ENCODE measurements at places on chromosomes 2 and 18. TPM values are rescaled to one million over a fixed set of nuclear protein-coding genes. Genes with fewer than 3 reads are reported as not detected.

GRCh38 chr2:106358081-106358480 lies 110.1 kb downstream of the RGPD3 start:
- no peak for DNase-seq
- H3K27ac ChIP-seq, result no peak overlapping the region
- H3K4me1 ChIP-seq, result peaks cover 14% of the 10 kb centered on the region

DNA sequence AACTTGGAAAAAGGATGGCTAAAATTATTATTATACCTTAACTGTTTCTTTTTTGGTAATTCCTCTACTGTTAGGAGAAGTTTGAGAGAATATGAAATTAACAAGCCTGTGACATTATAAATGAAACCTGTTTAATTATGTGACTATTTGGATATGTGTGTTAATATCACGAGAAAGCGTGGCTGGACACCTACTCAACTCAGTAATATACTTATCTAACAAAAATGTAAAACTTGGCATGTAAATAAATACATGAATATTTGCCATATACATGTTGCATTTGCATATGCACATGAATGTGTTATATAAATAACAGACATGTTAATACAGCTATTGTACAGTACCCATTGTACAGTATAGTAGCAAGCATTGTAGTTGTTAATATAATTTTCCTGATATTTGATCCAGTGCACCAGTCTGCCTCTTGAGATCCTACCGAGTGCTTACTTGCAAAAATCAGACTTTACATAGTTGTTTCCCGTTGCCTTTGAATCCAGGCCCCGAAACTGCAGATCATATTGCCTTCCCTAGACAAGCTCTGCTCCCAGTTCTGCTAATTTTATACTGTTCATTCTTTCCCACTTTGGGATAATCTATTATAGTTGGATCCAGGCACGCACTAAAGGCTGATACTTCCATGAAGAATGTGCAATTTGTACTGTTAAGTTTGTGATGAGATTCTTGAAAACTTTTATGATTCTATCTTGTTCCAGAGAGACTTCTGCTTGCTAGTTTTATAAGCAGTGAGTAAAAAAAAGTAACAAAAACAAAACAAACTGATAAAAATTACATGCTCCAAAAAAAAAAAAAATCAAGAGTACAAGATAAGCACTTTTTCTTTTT lies 395.6 kb downstream of the ARHGAP15 start:
- H3K36me3 ChIP-seq, result peaks cover 27% of the 10 kb centered on the region
- no peak overlapping the region for H3K27ac ChIP-seq
- H3K27me3 ChIP-seq, result no peaks in the 10 kb centered on the region
- H3K4me1 ChIP-seq, result no peaks in the 10 kb centered on the region
- no peak for DNase-seq

DNA sequence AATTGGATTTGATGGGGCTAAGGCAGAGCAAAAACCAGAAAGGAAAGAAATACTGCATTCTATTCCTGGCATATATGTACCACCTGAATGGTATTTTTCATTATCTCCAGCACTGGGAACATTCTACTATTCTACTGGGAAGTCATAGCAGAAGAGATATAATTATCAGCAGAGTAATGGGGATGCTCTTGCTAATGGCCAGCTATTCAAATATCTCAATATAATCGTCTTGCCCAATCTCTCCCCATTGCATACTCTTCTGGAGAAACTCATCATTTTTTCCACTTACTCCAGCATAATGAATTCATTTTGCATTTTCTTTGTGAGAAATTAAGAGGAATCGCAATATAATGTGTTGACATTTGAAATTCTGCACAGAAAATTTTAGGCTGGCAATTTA lies 1794.7 kb upstream of the PIK3C3 start:
- H3K27ac ChIP-seq, result no peak overlapping the region
- no peaks in the 10 kb centered on the region for H3K4me1 ChIP-seq
- no peak overlapping the region for H3K4me3 ChIP-seq
- no peaks in the 10 kb centered on the region for H3K36me3 ChIP-seq

DNA sequence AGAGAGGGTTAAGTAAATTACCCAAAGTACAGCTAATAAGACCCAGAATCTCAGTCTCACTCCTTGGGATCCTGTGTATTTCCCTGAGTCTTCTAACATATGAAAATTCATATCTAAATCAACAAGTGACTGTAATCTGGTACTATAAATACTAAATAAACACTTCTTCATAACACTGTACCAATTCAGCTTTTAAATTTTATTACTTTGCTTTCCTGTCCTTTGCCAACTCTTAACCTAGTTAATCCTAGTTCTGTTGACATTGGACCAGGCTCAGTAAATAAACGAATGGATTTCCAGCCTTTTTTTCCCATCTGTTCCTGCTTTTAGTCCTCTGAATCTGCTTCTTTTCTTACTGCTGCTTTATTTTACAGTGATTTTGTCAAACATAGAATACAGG lies 13.8 kb downstream of the MRPL35 start:
- H3K4me1 ChIP-seq, result no peaks in the 10 kb centered on the region
- H3K36me3 ChIP-seq, result peaks cover 61% of the 10 kb centered on the region
- H3K4me3 ChIP-seq, result no peak overlapping the region
- H3K27ac ChIP-seq, result no peak overlapping the region
- no peaks in the 10 kb centered on the region for H3K27me3 ChIP-seq
- DNase-seq, result no peak

DNA sequence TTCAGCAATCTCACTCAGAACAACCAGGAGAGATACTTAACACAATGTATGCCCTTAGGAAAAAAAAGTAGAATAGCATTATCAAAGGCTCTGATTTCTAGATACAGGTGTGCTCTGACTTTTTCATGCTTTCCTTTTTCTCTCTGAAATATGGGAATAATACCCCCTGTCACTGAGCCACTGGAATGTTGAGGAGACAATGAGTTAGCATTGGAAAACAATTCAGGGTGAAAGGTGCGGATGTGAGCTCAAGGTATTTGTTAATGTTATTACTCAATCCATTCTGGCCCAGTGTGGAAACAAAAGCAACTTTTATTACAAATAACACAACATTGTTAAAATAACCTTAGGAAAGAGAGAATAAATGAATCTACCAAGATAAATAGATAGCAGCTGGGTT lies 228.0 kb downstream of the IKZF2 start:
- no peaks in the 10 kb centered on the region for H3K4me1 ChIP-seq
- H3K27ac ChIP-seq, result no peak overlapping the region
- H3K36me3 ChIP-seq, result no peaks in the 10 kb centered on the region
- no peaks in the 10 kb centered on the region for H3K27me3 ChIP-seq
- DNase-seq, result no peak
- H3K4me3 ChIP-seq, result no peak overlapping the region

DHRS9 gene
- 10.0 TPM for polyA plus RNA-seq

TMEM178A gene
- not detected for polyA plus RNA-seq
